ENCODE measurements at places on chromosomes 4 and X.

GRCh38 chr4:186920483-186920882 is 196.8 kb upstream of the FAT1 start:
- DNase-seq, result no peak

DNA sequence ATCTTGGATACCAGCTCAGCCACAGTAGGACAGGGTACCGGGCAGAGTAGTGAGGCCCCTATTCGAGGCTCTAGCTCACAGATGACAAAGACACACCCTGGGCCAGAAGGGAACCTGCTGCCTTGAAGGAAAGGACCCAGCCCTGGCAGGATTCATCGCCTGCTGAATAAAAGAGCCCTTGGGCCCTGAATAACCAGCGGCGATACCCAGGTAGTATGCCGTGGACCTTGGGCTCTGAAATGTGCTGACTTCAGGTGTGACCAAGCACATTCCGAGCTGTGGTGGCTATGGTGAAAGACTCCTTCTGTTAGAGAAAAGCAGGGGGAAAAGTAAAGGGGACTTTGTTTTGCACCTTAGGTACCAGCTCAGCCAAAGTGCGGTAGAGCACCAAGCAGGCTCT is 14.6 kb downstream of the MED14 start:
- DNase-seq, result no peak

- no peak for DNase-seq
Observed at GRCh38 chrX:24482823-24483415, 17.8 kb downstream of the PDK3 start.

DNA sequence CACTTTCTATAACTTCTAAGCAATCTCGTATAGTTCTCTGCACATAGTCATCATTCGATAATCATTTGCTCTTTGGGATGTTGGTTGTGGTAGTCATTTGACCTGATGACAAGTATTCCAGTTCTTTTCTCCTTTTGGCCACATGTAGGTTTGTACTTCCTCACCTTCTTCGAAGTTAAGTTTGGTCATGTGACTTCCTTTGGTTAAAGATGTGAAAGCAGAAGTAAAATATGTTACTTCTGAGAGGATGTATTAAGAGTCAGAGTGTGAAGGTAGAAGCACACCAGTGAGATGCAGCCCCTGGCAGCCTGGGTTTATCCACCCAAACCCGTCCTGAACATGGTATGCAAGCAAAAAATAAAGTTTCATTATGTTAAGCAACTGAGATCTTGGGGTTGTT is 48.9 kb upstream of the ZNF518B start:
- DNase-seq, result no peak

- no peak for DNase-seq
Observed at GRCh38 chr4:98633159-98633558, 25.3 kb downstream of the TSPAN5 start.

GRCh38 chrX:41917517-41917916 is 5.8 kb downstream of the CASK start:
- DNase-seq, result no peak
